Type B pancreatic cell (in vitro differentiated cells): ENCODE measurements at places on chromosomes 11 and 22. TPM values are rescaled to one million over a fixed set of nuclear protein-coding genes. Genes with fewer than 3 reads are reported as not detected.

- H3K4me3 ChIP-seq, result peak within 1 kb of the TSS; percentile 10
- no peaks in the 10 kb centered on the region for H3K27me3 ChIP-seq
- H3K4me1 ChIP-seq, result peaks cover 17% of the 10 kb centered on the region
- DNase-seq, result no peak
- H3K27ac ChIP-seq, result peak within 1 kb of the TSS; percentile 24
These were observed at the start of gene TMPRSS5 for GRCh38 chr11:113705871-113706655. Gene TMPRSS5, minus strand, starts transcription at chr11:113706308. Its CDS starts 84 bp downstream, at chr11:113706224.

GRCh38 chr11:26045082-26045481, 286.8 kb upstream of the ANO3 start:
- H3K27me3 ChIP-seq, result no peaks in the 10 kb centered on the region
- no peaks in the 10 kb centered on the region for H3K36me3 ChIP-seq
- no peak overlapping the region for H3K4me3 ChIP-seq
- no peak for DNase-seq

- H3K4me1 ChIP-seq, result no peaks in the 10 kb centered on the region
- H3K27ac ChIP-seq, result no peak overlapping the region
- peaks cover 29% of the 10 kb centered on the region for H3K27me3 ChIP-seq
- no peak for DNase-seq
- H3K4me3 ChIP-seq, result no peak overlapping the region
These were observed 25.7 kb upstream of the MSANTD2 start for GRCh38 chr11:124825876-124826275.

DNA sequence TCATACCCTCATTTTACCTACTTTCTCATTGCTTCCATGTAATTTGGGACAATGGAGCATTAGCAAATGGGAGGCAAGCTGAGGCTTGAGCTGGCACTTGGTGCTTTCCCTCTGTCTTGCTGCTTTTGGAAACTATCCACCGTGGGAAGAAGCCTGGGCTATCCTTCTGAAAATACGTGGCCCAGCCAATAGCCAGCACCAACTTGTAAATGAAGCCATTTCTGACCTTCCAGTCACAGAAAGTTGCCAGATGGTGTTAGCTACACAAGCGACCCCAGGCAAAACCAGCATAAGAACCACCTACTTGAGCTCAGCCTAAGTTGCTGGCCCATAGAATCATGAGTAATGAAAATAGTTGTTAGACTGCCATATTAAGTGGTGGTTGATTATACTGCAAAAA, 18.5 kb upstream of the SPON1 start:
- no peak for DNase-seq
- H3K4me1 ChIP-seq, result peaks cover 13% of the 10 kb centered on the region
- H3K27me3 ChIP-seq, result peaks cover 12% of the 10 kb centered on the region
- no peaks in the 10 kb centered on the region for H3K36me3 ChIP-seq

DEFB131B gene
- not detected in 2 replicates for total RNA-seq

DNA sequence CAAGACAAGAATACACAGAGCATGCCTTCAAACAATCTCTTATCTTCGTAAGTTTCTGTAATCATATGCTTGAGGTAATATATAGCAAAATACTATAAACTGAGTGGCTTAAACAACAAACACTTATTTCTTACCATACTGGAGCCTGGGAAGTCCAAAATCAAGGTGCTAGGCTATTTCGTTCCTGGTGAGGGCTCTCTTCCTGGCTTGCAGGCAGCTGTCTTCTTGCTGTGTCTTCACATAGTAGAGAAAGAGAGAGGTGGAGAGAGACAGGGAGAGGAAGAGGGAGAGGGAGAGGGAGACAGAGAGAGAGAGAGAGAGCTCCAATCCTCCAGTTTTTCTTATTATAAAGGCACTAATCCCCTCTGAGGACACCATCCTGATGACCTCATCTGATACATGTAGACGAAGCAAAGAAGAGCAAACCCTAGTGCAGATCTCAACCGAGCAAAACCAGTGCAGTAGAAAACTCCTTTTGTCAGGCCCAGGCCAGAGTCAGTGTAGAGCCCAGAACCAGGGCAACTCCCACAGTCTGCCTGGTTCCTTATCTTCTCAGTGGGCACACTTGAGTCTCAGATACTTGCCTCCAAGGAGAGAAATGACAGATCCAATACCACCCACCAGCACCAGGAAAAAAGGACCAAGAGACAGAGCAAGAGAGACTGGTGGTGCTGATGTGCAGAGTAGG, 297.1 kb upstream of the NCAM1 start:
- H3K36me3 ChIP-seq, result peaks cover 4% of the 10 kb centered on the region
- no peak overlapping the region for H3K27ac ChIP-seq
- DNase-seq, result no peak

DNA sequence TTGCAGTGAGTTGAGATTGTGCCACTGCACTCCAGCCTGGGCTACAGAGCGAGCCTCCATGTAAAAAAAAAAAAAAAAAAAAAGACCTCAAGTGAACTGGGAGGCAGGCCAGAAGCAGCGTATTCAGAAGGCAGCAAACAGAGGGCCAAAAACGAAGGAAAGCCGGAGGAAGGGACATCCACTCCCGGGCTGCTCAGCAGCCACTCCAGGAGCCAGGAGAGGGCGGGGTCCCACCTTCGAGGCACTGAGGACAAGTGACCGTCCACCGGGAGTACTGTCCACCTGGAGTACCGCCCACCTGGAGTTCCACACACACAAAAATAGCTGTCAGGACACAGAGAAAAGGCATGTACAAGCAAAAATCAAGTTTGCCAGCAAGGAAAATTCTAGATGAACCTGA, 5.5 kb downstream of the TOLLIP start:
- peak overlapping the region; percentile 87 for H3K27ac ChIP-seq
- peak overlapping the region; percentile 79 for H3K4me3 ChIP-seq
- DNase-seq, result peak; percentile 58
- peaks cover 43% of the 10 kb centered on the region for H3K4me1 ChIP-seq

GRCh38 chr22:44870021-44870420, 117.6 kb downstream of the ARHGAP8 start:
- H3K27ac ChIP-seq, result peak overlapping the region; percentile 1
- no peaks in the 10 kb centered on the region for H3K27me3 ChIP-seq
- no peak for DNase-seq
- H3K4me3 ChIP-seq, result no peak overlapping the region
- H3K4me1 ChIP-seq, result peaks cover 8% of the 10 kb centered on the region

DNA sequence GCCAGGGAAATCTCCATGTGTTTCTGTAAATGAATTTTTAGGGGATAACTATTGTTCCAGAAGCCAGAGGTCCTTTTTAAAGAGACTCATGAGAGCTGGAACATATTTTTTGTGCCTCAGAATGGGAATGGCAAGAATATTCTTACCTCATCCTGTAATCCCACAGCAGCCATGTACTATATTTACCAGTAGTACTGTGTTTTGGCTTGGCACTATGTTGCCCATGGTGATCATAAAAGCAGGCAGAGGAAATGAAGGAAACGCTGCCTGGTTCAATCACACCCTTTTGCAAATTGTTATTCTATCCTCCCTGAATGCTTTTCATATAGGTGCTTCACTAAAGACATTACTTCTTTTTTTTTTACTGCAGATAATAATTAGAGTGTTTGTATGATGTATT, 81.0 kb downstream of the ANO3 start:
- no peak for DNase-seq
- no peaks in the 10 kb centered on the region for H3K36me3 ChIP-seq
- no peak overlapping the region for H3K4me3 ChIP-seq
- H3K4me1 ChIP-seq, result no peaks in the 10 kb centered on the region
- H3K27me3 ChIP-seq, result peaks cover 3% of the 10 kb centered on the region

CHRM1 gene
- 0.29 and 2.1 TPM in 2 replicates for total RNA-seq

CNGA4 gene
- 0.62 and 0.68 TPM in 2 replicates for total RNA-seq
